ENCODE measurements at places on chromosomes 1 and 21.

DNA sequence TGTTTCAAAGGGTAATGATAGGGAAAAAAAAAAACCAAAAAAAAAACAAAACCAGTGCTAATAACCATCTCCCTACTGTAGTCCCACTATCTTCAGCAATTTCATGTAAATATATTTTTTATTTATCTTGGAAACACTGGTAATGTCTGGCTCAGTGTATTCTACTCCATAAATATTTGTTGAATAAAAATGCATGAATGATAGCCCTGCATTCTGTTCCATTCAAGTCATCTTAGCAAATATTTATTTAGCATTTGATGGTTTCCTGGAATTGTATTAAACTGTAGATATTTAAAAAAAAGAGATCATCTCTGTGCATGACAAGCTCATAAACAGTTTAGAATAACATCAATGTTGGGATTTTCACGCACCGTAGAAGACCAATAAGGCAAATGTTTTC is 24.2 kb downstream of the IL23R start:
- DNase-seq: no peak

GRCh38 chr21:25689226-25689625 is 45.5 kb downstream of the ATP5PF start:
- no peak for DNase-seq

- DNase-seq: no peak
These were observed 97.0 kb downstream of the CCDC185 start for GRCh38 chr1:223490256-223490655.

GRCh38 chr1:111843177-111843576 is 87.5 kb downstream of the DDX20 start:
- peak; percentile 21 for DNase-seq

DNA sequence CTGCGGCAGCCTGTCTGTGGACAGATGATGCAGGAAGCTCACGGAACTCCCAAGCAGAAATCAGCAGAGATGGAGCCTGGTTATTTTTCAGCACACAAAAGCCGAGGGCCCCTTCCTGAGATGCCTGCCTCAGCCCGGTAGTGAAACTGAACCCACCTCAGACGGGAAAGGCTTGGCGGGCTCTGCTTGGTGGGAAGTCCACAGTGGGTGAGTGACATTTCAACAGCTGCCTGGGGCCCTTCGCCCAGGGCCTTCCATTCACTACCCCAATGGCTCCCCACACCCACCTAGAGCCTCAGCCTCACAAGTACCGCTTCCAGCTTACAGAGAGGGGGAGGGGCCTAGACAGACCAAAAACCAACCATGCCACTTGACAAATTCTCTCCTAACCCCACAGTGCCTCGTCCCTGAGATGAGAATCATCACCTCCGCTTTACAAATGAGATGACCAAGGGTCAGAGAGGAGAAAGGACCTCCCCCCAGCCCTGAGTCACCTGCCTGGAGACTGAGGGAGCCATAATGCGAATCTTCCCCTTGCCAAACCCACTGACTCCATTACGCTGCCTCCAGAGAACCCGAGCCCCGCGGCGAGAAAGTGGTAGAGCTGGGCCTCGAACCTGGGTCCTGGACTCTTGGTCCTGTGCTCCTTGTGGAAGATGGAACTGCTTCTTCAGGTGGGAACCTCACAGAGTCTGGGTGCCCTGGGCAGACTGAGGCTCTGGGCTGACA is 3.4 kb upstream of the ECE1 start:
- no peak for DNase-seq

DNA sequence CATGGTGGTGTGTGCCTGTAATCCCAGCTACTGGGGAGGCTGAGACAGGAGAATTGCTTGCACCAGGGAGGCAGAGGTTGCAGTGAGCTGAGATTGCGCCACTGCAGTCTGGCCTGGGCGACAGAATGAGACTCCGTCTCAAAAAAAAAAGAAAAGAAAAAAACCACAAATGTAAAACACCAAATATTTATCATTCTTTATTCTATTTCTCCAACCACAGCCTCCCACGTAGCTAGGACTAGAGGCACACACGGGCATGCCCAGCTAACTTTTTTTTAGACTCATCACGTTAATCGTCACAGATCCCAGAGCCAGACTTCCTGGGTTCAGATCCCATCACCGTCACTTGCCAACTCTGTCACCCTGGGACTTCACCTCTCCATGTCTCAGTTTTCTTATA is 13.5 kb downstream of the DNAJC16 start:
- no peak for DNase-seq

DNA sequence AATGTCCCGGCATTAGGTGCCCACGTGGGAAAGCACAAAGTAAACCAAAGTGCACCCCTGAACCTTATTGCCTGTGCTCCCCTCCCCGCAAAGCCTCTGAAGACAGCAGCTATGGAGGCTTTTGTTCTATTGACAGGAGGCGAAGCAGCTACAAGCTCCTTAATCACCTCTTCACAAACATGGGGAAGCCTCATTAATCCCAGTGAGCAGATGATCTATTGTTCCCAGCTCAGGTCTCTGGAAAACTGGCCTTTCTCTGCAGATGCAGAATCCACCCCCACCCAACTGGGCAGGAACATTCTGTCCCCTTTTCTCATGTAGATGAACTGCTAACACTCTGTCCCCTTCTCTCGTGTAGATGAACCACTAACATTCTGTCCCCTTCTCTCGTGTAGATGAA is 190.5 kb upstream of the CSF3R start:
- DNase-seq: no peak

DNA sequence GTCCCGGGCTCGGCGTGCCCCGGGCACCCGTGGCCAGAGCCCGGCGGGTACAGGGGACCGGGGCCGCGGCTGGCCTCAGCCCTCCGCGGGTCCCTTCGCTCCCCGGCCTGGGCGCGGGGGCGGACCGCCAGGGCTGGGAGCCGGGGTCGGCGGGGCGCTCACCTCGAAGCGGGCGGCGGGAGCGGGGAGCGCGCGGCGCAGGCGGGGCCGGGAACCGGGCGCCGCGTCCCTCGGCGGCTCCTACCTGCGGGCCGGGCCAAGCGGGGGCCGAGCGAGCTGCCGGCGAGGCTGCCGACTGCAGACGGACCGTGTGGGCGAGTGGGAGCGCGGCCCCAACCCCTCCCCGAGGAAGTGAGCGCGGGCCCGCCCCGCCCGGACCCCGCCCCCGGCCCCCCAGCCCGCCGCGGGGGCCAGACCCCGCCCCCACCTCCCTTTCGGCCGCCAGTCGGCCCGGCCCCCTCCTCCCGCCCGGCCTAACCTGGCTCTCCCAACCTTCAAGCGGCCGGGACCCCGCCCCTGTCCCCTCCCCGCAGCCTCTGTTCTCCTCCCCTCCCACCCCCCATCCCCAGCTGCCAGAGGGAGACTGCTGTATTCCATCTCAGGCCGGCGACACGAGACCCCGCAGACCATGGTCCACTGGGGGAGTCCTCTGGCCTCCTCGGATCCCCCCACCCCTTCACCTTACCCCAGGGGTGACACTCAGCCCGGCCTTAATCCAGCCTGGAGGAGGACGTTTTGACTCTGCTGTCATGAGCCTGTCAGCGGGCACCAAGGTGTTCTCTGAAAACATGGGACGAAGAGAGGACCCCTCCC is at the start of gene FHL3:
TSS of gene FHL3 (minus strand) at position 320 of the 813 bp plus-strand sequence. CDS start 6,102 bp downstream, outside the sequence.
- no peak for DNase-seq

DNA sequence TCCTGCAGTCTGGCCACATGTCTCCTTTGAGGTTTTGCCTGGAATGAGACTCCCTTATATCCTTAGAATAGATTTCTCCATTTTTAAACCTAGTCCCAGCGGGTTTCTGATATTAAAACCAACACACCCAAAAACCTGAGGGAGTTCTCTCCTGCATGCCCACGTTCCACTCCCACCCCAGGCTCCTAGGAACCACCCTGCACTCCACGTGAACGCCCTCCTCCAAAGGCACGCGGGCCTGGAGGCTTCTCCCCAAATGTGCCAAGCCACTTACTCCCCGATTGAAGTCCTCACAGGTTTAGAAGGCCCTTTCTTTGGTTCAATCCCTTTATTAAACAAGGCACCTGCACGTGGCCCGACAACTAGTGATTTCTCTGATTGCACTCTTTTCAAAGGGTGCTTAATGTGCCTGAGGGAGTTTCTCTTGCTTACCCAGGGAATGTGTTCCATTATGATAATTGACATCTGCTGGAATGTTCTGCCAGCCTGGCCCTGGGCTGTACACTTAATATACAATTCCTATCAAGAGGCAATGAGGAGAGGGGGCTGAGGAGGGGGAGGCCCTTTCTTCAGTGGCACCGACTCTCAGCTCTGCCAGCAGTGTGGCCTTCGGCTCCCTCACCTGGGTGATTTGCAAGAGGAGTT is 104.3 kb upstream of the ADAR start:
- DNase-seq: no peak

- DNase-seq: no peak
These were observed 37.8 kb upstream of the TLR5 start for GRCh38 chr1:223180731-223181321.

DNA sequence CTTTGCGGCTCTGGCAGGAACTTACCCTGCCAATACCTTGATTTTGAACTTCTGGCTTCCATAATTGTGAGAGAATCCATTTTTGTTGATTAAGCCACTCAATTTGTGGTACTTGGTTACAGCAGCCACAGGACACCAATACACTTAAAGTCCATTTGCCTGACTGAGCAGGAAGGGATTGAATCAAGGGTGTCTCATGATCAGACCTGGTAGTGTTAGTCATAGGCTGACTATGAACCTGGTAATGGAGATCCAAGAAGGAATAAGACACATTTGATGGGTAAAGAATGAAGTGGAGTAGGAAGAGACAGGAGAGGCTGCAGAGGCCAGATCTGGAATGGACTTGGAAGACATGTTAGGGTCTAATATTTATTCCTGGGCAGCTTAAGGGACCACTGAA is 31.2 kb upstream of the MAP1LC3C start:
- DNase-seq: no peak

All from amygdala (tissue), 56 donors.